ENCODE measurements at places on chromosomes 1 and 21.

GRCh38 chr1:54768093-54768492, 3.8 kb upstream of the PARS2 start:
- DNase-seq: no peak

GRCh38 chr1:153040950-153041631, at the start of gene SPRR2D:
Gene SPRR2D (minus strand): TSS chr1:153041120. CDS start chr1:153040346, 774 bp downstream.
- no peak for DNase-seq

DNA sequence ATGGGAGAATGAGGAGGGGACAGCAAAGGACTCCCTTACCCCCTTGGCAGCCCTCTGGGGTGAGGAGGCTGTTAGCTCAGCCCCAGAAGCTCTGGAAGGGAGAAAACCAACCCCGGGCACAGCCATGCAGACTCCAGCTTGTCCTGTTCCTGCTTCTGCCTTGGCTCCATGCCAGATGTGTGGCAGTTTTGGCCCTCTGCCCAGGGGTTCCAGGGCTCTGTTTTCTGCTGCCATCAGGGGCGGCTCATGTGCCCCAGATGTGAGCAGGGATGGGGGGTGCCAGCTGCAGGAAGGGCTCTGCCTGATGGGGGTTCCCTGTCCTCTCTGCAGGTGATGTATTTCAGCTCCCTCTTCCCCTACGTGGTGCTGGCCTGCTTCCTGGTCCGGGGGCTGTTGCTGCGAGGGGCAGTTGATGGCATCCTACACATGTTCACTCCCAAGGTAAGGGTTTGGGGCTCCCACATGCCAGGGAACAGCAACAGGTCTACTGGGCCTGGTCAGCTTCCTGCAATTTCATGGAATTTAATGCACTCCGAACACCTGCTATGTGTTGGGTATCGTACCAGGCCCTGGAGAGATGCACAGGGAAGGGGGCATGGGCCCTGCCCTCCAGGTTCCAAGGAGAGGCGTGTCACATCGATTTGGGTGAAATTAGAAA, 26.1 kb downstream of the SLC6A17 start:
- no peak for DNase-seq

DNA sequence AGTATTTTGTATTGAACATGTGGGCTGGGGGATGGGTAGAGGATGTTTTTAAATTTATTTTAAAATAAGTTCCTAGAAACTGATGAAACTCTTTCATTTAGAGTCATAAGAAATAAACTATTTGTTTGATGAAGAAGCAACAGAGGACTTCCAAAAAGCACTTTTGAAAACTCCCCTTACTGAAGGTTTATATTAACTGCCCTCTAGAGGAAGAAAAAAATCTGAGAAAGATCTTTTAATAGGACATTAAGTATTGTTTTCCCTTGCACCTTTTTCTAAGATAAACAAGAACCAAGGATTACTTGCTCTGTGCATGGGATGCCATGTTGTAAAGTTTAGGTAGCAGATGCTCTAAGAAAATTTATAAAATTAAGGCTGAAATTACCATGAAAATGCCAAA, 14.1 kb downstream of the DISP1 start:
- no peak for DNase-seq

- no peak for DNase-seq
Measured at GRCh38 chr1:23126801-23127200, 41.9 kb downstream of the LUZP1 start.
